ENCODE measurements at places on chromosomes 2 and 18. TPM values are rescaled to one million over a fixed set of nuclear protein-coding genes. Genes with fewer than 3 reads are reported as not detected.

DNA sequence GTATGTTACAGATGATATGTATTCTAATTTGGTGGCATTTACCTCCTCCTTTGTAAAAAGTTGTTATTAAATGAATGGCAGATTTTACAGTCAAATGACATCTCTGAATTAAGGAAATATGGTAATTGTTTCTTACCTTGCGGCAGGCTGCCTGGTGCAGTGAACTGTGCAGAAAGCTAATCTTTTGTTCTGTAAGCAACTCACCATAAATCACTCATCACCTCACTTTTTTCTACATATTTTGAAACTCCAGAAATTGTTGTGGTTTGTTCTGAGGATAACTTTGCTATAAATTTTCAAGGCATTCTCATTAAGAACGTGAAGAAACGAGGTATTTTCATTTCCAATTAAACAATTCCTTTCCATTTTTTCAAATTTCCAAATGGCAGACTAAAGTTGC lies 52.7 kb downstream of the ST6GAL2 start:
- DNase-seq, result no peak

The PAX8 gene
- not detected for total RNA-seq

The PLCL1 gene
- 31.2 TPM for total RNA-seq

DNA sequence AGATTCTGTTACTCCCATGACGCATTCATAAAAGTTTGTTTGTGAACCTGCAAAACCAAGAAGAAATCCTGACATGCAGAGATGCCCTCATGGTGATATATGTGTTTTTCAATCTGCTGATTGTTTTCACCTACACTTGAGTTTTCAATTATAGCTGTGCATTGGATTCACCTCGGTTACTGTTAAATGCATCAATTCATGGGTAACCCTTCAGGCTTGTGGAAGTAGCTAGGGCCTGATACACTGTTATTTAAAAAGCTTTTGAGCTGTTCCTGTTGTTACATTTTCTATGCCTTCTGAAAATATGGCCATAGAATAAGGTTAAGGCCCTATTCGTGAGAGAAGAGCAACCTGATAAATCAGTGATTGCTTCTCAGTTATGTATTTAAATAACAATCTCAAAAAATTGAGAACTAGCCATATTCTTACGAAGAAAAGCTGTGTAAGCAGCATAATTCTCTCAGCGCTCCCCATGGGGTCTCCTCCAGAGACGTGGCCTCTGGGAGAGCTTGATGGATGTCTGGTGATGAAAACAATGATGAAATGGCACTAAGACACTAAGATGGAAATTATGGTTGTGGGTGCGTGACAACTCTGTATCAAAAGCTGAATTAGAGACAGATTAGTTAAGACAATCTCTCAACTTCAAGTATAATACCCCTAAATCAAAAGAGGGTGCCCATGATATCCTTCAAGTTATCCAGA lies 60.5 kb downstream of the RIT2 start:
- no peak for DNase-seq

DNA sequence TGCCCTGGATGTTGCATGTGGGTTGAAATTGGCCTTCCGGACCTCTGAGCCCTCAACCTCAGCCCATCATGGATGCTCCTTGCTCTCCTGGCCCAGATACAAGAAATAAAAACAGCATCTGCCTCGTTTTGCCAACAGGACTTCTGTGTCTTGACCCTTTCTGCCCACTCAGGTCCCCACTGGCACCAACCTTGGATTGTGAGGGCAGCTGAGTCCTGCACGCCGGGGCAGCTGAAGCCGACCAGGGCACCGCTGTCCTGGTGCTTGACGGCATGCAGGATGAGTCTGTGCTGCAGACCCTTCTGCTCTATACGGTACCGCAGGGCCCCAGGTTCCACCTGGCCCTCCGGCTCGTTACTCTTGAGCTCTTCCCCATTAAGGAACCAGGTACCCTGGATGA lies 4.7 kb downstream of the OBSL1 start:
- no peak for DNase-seq

DNA sequence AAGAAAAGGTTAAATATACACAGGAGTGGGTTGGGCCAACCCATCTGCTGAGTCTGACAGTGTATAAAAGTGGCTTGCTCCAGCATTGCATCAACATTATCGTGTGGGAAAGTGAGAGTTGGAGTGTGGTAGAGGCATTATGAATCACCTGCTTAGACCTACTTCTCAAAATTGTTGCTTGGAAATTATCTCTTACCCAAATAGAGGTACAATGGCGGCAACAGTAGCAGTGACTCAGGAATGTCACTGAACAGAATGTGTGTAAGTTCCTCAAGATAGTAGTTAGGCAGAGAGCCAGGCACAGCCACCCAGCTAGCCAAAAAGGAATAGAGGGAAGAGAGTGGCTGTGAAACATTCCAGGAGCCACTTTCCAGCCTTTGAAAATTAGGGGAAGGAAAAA lies 616.0 kb downstream of the NUP35 start:
- no peak for DNase-seq

- DNase-seq, result no peak
Measured at GRCh38 chr2:160156100-160156499, 44.0 kb downstream of the ITGB6 start.

The ATOH8 gene
- 15.7 TPM for total RNA-seq

DNA sequence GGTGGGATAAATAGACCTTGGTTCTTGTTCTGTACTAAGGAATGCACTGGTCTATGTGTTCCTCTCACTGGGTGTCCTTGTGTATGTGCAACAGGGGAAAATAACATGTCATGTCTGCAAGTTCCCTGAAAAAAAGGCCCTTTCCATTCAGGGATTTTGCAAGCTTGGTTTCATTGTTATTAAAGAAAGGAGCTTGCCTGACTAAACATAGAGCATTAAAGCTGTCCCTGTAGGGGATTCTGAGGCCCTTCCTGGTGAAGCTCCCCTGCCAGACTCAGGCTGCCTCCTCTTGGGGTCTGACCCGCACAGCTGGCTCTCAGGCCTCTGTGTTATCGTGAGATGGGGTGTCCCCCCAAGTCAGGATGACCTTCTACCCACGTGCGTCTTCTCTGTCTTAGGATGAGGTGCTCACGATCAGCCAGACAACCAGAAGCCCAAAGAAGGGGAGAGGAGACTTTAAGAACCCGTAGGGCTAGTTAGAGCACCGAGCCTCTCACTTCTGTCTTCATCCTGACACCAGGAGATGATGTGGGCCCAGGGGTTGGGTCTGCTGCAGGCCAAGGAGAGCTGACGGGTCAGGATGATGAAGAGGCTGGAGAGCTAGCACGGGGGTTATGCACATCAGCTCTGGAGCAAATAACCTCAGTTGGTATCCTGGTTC lies 21.2 kb downstream of the CAPG start:
- DNase-seq, result no peak

The APOB gene
- under 0.01 TPM for total RNA-seq

GRCh38 chr2:102252236-102252635 lies 59.1 kb upstream of the IL1RL1 start:
- DNase-seq, result no peak

DNA sequence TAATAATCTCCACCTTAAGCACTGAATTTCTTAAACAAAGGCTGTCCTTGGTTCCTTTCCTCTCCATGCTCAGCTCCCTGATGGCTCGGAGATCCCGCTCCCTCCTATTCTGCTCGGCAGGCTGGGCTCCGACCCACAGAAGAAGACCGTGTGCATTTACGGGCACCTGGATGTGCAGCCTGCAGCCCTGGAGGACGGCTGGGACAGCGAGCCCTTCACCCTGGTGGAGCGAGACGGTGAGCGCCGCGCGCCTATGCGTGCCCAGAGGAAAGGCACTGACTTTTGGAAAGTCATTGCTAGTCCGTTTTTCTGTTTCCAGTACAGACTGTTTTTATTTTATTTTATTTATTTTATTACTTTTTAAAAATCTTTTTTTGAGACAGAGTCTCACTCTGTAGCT lies 9.6 kb downstream of the CNDP2 start:
- DNase-seq, result no peak

The GAREM1 gene
- total RNA-seq, result 14.0 TPM

DNA sequence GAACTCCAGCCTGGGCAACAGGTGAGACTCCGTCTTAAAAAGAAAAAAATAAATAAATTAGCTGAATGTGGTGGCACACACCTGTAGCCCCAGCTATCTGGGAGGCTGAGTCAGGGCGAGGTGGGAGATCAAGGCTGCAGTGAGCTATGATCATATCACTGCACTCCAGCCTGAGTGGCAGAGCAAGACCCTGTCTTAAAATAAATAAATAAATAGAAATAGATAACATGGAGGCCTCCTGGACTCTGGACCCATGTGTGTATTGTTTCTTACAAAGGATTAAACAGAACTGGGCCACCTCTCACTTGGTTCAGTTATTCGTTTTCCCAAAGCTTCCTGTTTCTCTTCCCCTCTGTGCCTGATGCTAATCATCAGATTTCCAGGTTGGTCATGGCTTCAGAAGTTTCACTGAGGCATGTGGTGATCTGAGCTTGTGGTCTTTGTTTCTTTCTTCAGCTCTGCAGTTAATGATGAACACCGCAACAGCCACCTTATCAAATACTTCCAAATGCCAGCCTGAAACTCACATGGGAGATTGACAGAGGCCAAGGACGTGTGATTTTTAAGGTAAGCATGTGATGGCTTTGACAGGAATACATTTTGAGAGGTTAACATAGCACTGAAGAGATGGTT lies 83.3 kb upstream of the MAP4K4 start:
- DNase-seq, result no peak

- DNase-seq, result no peak
Measured at GRCh38 chr2:39715822-39716221, 50.1 kb downstream of the TMEM178A start.

The MAPK4 gene
- 5.2 TPM for total RNA-seq

DNA sequence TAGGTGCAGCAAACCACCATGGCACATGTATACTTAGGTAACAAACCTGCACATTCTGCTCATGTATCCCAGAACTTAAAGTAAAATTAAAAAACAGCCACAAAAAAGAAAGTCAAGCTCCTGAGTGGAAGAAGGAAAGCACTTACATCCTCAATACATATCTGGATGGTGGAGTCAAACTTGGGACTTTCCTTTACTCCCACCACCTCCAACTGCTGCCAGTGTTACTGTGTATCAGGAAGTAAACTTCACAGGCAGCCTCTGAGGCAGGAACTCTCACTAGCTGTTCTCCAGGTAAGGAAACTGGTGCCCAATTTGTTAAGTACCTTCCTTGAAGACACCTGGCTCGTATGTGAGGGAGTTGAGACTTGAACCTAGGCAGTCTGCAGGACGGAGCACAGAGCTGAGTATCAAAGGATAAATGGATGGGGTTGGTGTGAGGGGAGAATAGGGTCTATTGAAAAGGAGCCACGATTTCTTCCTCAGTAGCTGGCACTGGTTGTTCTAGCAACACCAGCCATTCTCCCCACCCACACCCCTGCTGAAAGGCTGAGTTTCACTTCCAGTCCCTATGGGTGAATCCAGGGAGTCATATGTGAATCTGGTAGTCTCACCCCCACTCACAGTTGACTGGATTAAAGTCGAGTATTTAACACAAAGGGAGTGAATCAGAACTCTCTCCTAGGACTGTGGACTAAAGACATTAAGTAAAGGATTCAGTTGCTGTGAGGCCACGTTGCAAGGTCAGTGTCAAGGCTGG lies 50.0 kb upstream of the GPR39 start:
- DNase-seq, result no peak

- peak; percentile 54 for DNase-seq
Measured at GRCh38 chr2:221397187-221397586, 174.9 kb downstream of the EPHA4 start.

DNA sequence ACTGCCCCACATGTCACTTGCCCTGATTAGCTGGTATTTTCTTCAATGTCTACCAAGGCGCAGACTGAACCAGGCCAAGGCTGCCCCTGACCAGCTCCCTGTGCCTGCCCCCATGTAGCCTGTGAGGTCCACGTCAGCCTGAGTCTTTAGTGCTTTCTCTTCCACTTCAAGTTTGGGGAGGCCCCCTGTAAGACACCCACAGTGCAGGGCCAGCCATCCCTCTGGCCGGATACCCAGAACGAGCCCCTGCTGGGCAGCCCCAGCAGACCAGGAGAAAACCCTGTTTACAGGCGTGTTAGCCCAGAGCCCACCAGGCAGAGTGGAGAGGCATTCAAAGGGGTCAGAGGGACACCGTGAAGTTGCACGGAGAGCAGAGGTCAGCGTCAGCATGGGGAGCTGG lies 92.4 kb downstream of the TFCP2L1 start:
- DNase-seq, result no peak

DNA sequence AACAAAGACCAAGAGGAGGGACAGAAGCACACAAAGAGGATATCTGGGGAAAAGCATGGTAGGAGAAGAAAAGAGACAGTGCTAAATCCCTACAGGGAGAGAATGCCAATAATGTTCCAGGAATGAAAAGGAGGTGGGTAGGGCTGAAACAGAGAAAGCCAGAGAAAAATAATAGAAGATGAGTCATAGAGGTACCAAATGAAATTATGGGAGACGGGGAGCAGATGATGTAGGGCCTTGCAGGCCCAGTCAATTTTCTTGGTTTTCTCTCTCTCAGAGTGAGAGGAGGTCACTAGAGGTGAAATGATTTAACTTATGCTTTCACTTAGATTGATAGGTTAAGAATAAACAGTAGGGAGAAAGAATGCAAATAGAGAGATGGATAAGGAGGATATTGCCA lies 61.5 kb downstream of the RPRM start:
- no peak for DNase-seq

Data from tongue (tissue), 3 donors.